ENCODE measurements at places on chromosomes 7 and 10. TPM values are rescaled to one million over a fixed set of nuclear protein-coding genes. Genes with fewer than 3 reads are reported as not detected.

The LDB3 gene
- 2.2 TPM for total RNA-seq

The TMEM140 gene
- total RNA-seq = 13.7 TPM

The MPP7 gene
- 27.1 TPM for total RNA-seq

The VIPR2 gene
- 0.33 TPM for total RNA-seq

The PLXNA4 gene
- 3.4 TPM for total RNA-seq

The EIF5AL1 gene
- 0.24 TPM for total RNA-seq

The FRMPD2 gene
- total RNA-seq = 0.81 TPM

The C10orf105 gene
- total RNA-seq = not detected

The BICC1 gene
- 12.4 TPM for total RNA-seq

The RARRES2 gene
- total RNA-seq = 54.4 TPM

GRCh38 chr10:71532878-71533277, 136.2 kb downstream of the CDH23 start:
- H3K27ac ChIP-seq = no peak overlapping the region
- no peaks in the 10 kb centered on the region for H3K27me3 ChIP-seq
- H3K36me3 ChIP-seq = no peaks in the 10 kb centered on the region
- H3K4me1 ChIP-seq = no peaks in the 10 kb centered on the region
- DNase-seq = no peak

GRCh38 chr10:110358278-110358677, 53.6 kb upstream of the SMNDC1 start:
- H3K36me3 ChIP-seq = no peaks in the 10 kb centered on the region
- no peaks in the 10 kb centered on the region for H3K27me3 ChIP-seq
- H3K4me3 ChIP-seq = no peak overlapping the region
- DNase-seq = no peak
- peak overlapping the region; percentile 91 for H3K27ac ChIP-seq

DNA sequence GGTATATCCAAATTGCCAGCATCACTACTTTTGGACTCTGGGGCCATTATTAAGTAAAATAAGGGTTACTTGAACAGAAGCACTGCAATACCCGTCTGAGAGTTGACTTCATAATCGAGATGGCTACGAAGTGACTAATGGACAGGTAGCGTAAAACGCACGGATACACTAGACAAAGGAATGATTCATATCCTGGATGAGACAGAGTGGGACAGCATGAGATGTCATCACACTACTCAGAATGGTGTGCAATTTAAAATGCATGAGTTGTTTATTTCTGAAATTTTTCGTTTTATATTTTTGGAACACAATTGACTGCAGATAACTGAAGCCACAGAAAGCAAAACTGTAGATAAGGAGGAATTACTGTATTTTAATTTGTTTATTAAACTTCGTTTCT, 421.5 kb upstream of the LRGUK start:
- H3K36me3 ChIP-seq = no peaks in the 10 kb centered on the region
- H3K27me3 ChIP-seq = no peaks in the 10 kb centered on the region
- no peak for DNase-seq
- no peak overlapping the region for H3K4me3 ChIP-seq
- no peak overlapping the region for H3K27ac ChIP-seq

- no peak overlapping the region for H3K27ac ChIP-seq
- H3K36me3 ChIP-seq = no peaks in the 10 kb centered on the region
- no peak overlapping the region for H3K4me3 ChIP-seq
- DNase-seq = no peak
Observed at GRCh38 chr7:17429579-17429978, 131.1 kb downstream of the AHR start.

- H3K36me3 ChIP-seq = no peaks in the 10 kb centered on the region
- peak; percentile 48 for DNase-seq
- peaks cover 9% of the 10 kb centered on the region for H3K4me1 ChIP-seq
- H3K27me3 ChIP-seq = no peaks in the 10 kb centered on the region
- peak overlapping the region; percentile 37 for H3K27ac ChIP-seq
Observed at GRCh38 chr10:33122014-33122809, 164.2 kb upstream of the ITGB1 start.

DNA sequence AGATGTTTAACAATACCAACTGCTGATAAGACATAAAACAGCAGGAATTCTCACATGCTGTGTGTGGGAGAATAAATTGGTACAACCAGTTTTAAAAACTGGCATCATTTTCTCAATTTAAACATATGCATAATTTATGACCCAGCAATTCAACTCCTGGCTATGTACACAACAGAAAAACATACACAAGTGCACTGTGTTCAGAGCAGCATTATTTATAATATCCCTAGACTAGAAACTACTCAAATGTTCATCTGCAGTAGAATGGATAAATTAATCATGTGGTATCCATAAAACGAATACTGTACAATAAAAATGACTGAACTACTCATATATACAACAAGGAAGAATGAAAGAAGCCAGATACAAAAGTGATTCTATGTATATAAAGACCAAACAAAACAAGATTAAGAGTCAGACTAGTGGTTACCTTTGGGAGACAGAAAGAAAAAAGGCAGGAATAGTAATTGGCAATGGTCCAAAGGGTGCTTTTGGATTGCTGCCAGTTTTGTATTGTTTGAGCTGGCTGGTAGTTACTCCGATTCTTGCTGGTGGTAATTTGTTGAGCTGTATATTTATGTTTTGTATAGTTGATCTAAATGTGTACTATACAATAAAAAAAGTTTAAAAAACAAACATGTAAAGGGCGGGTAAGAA, 306.0 kb downstream of the TFEC start:
- no peaks in the 10 kb centered on the region for H3K4me1 ChIP-seq
- H3K4me3 ChIP-seq = no peak overlapping the region
- no peaks in the 10 kb centered on the region for H3K27me3 ChIP-seq
- peak; percentile 16 for DNase-seq

- peaks cover 9% of the 10 kb centered on the region for H3K4me1 ChIP-seq
- H3K36me3 ChIP-seq = no peaks in the 10 kb centered on the region
- H3K4me3 ChIP-seq = no peak overlapping the region
- no peak for DNase-seq
Observed at GRCh38 chr7:48962821-48963505, 38.6 kb downstream of the CDC14C start.

DNA sequence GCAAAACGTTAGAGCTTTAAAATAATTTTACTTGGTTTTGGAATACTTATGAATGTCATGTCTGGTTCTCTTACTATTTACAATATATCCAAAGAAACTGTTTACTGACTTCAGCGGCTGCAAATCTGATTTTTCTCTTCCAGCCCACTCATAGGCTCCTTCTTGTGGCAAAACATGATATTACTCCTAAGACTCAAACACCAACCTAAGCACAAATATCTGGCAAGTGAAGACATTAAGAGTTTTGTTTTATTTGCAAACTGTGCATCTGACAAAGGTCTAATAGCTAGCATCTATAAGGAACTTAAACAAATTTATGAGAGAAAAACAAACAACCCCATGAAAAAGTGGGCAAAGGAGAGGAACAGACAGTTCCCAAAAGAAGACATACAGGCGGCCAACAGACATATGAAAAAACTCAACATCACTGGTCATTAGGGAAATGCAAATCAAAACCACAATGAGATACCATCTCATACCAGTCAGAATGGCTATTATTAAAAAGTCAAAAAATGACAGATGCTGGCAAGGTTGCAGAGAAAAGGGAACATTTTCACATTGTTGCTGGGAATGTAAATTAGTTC, 20.3 kb upstream of the GJC3 start:
- no peak overlapping the region for H3K27ac ChIP-seq
- no peaks in the 10 kb centered on the region for H3K27me3 ChIP-seq
- no peaks in the 10 kb centered on the region for H3K36me3 ChIP-seq
- H3K4me3 ChIP-seq = no peak overlapping the region

DNA sequence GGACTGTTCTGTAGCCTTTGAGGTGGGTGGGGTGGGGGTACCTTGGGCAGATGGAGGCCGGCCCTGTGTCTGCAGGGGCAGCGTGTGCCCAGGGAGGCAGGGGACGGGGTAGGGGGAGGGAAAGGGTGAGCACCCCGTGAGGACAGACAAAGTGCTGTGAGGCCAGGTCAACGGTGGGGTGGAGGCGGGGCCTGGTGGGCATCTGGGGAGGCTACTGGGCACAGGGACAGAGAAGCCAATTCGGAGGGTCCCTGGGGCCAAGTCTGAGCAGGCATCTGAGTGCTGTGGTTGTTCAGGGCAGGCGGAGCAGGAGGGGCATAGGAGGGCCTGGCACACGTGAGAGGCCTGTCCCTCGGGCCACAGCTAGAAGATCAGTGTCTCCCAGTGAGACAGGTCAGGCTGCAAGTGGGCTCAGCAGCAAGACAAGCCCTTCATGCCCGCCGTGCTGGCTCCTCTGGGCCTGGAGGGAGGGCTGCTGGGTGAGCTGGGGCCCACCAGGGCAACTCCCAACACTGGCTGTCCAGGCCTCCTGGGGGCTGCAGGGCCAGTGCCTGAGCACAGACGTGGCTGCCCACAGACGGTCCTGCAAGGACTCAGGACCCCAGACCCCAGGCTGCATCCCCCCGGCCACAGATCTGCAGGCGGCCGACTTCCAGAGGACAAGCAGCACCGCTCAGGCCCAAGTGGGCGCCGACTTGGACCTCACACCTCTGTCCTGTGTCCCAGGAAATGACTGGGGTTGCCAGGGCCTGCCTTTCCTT, 26.4 kb upstream of the KNDC1 start:
- no peak overlapping the region for H3K27ac ChIP-seq
- DNase-seq = no peak
- H3K36me3 ChIP-seq = no peaks in the 10 kb centered on the region

DNA sequence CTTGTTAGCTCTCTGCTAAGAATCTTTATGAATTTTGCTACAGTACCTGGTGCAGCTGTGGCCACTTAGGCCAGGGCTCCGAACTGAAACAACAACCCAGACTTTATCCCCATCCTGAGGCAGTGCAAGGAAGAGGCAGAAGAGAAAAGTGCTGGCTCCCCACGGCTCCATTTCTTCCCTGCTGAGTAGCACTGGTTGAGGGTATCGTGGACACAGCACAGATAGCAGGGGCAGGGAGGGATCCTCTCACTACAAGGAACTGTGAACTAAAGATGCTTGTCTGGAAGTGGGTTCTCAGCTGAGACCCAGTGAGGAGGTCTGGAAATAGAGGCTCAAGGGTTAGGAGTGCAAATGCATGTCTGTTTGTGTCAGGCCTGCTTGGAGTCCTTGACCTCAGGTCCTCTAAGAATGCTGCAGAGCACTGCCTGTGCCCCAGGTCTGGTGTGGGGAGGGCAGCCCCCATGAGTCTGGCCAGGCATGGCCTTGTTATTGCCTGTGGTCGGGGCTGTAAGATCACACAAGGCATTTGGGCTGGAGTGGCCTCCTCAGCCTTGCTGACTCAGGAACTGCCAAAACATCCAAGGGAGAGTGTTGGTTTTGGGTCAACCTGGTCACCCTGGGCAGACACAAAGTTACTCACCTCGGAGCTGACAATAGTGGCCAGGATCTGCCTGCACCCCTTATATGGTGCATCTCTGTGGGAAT, 58.1 kb downstream of the DMBT1 start:
- H3K36me3 ChIP-seq = no peaks in the 10 kb centered on the region
- no peak overlapping the region for H3K4me3 ChIP-seq
- H3K27ac ChIP-seq = no peak overlapping the region
- no peaks in the 10 kb centered on the region for H3K27me3 ChIP-seq
- no peaks in the 10 kb centered on the region for H3K4me1 ChIP-seq

DNA sequence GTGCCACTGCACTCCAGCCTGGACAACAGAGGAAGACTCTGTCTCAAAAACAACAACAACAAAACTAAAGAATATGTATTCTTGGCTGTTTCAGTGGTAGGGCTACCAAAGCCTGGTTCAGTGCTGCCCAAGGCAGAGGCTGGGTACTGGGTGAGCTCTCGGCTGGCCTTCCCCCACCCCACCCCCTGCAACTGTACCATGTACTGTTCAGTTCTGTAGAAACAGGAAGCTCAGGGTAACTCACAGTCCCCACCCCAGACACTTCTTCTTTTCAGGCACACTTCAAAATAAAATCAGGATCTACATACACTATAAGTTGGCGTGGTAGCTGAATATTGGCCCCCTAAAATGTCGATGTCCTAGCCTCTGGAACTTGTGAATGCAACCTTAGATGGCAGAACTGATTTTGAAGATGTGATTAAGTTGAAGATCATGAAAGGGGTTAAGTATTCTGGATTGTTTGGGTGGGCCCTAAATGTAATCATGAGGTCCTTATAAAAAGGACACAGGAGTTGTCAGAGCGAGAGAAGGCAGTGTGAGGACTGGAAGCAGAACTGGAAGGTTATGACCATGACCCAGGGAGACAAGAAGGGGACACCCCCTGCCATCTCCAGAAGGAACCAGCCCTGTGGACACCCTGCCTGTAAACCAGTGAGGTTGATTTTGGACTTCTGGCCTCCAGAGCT, 31.2 kb downstream of the TBXAS1 start:
- no peak overlapping the region for H3K4me3 ChIP-seq
- DNase-seq = no peak
- H3K4me1 ChIP-seq = no peaks in the 10 kb centered on the region
- H3K27ac ChIP-seq = no peak overlapping the region
- H3K36me3 ChIP-seq = no peaks in the 10 kb centered on the region

DNA sequence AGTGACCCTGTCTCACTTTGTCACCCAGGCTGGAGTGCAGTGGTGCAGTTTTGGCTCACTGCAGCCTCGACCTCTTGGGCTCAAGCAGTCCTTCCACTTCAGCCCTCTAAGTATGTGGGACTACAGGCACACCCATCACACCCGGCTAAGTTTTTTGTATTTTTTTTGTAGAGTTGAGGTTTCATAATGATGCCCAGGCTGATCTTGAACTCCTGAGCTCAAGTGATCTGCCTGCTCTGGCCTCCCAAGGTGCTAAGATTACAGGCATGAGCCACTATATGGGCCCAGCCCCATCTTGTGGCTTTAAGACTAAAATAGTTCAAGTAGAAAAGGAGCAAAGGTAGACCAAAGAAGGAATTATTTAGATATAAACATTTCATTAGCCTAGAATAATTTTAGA, 65.5 kb downstream of the MLLT10 start:
- H3K4me1 ChIP-seq = peaks cover 7% of the 10 kb centered on the region
- H3K36me3 ChIP-seq = no peaks in the 10 kb centered on the region
